ENCODE measurements at places on chromosomes 3 and 15.

DNA sequence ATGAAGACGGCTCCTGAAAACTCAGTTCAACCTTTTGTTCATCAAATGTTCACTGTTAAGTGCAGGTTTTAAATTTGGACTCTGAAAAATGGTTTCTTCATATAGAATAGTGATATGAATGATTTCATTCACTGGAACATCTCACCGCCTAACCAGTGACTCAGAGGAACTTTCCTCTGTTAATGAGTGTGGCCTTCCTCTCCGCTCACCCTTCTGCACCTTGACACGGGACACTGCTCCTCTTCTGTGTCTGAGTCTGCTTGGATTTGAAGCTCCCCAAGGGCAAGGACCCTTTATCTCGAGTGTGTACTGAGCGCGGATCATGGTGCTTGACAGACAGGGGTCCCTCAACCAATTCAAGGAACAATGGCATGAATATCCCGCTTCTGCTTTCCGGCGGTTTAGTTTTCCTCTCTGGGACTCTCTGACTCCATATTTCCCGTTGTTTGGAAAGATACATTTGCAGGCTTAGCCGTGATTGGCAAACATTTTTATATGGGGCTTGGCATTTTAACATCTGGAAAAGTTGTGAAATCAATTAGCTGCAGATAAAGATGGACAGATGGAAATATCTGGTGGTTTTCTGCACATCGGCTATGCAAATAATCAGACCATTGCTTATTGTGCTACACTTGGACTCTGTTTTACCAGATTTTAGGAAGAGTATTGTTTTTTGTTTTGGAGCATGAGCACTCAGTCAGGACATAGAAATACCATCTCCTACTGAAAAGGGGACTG is 20.9 kb downstream of the KBTBD8 start:
- no peak for DNase-seq

DNA sequence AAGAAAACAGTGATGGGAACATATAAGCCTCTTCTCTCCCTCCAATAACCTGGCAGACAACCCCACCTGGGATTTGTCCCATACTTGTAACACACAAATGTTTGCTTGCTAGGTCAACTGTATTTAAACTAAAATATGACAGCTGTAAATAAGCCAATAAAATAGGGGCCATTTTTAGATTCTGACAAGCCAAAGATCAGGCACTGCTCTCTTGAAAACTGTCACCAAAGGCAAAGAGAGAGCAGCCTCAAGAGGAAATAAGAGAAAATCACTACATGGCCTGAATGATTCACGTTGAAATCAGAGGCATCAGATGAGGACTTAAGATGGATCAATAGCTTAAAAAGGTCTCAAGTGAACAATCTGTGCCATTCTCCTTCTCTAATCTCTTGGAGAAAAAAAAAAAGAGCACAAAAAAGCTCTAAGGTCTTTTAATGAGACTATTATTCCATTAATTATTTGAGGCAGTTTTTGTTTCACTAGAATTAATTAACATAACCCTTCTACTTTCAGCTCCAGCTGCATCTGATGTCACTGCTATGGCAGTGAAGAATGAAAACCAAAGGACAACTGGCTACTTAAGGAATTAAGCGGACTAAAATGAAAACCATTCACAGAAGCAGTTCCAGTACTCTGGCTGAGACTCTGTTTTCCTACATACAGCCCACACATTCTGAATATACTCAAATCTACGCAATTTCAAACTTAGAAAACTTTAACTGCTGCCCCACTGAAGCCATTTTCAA is 19.0 kb downstream of the MYO5A start:
- no peak for DNase-seq

DNA sequence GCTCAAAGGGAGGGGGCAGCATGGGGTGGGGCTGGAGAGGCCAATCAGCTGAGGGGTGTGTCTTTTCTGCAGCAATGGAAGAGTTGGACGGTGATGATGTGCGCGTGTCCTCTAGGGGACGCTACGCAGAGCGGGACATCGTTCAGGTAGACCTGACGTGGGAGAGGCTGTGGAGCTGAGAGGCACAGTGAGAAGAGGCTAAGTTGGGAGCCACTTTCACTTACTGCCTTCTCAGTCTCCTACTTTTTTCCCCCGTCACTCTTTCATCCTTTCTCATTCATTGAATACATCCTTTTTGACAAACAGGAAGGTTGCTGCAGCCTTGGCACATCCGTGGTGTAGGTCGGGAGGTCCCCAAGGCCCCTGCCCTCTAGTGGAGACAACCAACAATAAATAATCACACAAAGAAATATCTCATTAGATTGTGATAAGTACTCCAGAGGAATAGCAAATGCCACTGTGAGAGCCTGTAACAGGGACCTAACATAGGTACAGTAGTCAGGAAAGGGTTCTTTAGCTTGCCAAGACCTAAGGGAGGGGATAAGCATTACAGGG is 4.4 kb upstream of the BRPF1 start:
- DNase-seq = no peak

DNA sequence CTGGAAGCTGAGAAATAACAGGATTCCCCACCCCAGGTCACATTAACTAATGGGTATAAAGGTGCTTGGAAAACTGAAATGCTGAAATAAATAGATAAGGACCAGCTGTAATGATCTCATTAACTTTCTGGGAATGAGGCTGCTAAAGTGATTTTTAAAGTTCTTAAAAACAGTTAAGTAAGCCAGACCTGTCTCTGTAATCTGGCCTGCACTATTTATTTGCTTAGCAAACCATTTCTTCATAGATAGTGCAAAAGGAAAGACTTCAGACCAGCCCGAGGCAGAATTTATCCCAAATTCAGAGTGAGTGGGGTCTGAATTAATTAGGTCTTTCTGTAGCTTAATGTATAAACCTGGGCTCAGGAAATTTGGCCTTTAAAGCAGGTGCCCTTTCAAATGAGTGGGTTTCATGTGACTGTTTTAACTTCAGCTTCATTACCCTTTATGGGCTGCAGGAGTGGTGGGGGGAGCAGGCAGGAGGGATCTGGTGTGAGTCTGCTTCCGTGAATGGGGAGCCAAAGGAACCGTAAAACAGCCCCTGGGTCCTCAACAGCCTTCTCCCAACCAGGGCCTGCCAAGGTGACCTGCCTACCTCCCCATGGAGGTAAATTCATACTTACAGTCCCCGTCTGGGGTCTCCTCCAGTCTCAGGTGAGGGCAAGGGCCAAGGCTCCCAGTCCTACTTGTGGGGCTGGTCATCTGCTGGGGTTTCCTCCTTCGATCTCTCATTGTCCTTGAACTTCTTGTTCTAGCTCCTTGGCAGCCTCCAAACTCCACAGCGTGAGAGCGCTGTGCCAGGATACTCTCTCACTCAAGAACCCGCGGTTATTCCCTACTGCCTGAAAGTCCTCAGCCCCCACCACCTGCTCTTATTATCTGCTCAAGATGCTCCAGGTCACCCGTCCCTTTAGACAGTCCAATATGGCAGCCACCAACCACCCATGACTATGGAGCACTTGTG is 31.2 kb downstream of the MAGEF1 start:
- peak; percentile 92 for DNase-seq

Measured in kidney (tissue), 22 donors.